Fibroblast of lung (primary cell): ENCODE measurements at places on chromosomes 2 and 18.
A peak's percentile ranks its signal among the peaks of the same experiment; 100 is the strongest.

DNA sequence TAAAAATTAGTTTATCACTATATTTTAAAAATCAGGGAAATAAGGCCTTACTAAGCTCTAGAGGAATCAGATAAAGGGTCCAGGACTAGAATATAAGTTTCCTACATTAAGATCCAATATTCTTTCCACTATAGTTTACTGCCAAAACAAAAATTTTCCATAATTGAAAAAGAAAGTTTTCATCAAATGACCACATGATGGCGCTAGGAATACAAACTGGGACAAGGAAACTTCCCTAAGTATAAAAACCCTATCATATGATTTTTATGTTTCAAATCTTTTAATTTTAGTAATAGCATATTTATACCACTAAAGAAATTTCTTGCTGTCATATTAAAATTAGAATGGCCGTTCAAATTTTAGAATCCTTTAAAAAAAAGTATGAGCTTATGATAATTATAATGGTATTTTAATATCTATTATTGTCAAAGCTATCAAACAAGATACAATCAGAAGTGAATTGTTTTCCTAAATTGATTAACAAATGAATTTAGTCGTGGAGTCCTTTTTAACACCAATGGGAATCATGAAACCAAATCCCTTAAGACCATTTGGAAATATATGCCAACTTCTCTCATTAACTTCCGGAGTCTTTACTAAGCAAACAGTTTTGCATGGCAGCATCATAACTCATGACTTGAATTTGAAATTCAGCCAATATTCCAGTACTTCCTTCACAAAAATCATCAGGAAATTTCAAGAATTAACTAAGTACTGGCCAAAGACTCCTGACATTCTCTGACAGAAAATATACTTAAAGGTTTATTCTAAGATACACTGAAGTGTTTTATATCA is 70.3 kb downstream of the SCN1A start:
- peak; percentile 59 for DNase-seq

- no peak for DNase-seq
Measured at GRCh38 chr18:62384068-62384467, 59.0 kb downstream of the TNFRSF11A start.

GRCh38 chr18:51054764-51055163 is 24.8 kb downstream of the SMAD4 start:
- no peak for DNase-seq

- peak; percentile 66 for DNase-seq
Measured at GRCh38 chr2:189305291-189305943, 125.9 kb upstream of the COL5A2 start.

DNA sequence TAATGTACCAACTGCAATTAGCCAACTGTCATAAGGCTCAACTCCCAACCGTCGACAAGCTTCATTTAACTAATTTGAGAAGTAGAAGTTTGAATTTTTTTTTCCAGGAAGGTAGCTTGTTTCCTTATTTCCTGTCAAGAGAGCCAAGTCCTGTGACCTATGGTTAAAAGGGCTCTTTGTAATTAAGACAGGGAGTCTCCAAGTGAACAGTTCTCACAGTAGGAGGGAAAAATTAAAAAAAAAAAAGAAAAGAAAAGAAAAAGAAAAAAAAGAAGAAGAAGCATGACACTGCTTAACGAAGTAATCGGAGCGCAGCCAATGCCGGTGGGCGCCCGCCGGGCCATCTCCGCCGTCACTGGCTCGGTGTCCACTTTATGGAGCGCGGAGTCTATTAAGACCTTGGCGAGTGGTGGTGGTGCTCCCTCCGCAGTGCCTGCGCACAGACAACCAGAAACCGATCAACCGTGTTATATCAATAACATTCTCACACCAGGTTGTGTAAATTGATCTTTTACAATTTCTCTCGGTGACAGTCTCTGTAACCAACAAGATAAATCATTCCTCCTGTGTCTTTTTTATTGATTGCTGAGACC is 197.2 kb upstream of the POU3F3 start:
- no peak for DNase-seq

DNA sequence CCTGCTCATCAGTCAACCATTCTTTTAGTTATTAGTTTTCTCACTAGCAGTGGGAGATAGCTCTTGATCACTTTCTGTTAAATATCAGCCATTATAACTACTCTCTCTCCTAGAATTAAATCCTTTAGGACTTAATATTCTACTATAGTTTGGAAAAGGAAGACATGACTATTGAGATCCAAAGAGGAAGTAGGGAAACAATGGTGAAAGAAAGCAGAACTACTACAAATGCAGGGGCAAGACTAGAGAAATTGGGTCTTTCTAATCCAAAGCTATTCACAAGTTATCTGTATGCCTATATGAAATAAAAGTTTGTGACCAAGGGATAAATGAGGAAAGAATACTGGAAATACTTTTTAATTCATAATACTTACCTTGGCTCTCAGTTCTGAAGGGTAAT is 65.1 kb downstream of the SRBD1 start:
- no peak for DNase-seq

DNA sequence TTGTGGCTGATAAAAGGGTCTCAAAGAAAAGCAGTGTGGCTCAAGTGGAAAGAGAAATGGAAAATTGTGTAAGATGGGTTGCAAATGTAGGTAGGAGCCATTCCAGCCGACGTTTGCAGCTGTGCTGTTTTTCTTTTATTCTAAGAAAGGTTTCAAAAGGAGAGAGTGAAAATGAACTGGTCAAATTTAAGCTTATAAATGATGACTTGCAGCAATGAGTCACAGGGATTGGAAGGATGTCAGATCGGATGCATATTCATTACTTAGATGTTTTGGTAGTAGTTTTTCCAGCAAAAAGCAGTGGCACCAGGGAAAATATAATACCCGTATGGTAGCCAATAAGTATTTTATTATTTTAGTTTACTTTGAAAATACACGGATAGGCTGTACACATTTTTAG is 79.1 kb downstream of the LRRTM4 start:
- DNase-seq = peak; percentile 46

GRCh38 chr18:6198585-6198984 is 216.1 kb downstream of the L3MBTL4 start:
- no peak for DNase-seq

- DNase-seq = peak; percentile 76
Measured at GRCh38 chr2:119231975-119232665, 8.5 kb downstream of the STEAP3 start.

DNA sequence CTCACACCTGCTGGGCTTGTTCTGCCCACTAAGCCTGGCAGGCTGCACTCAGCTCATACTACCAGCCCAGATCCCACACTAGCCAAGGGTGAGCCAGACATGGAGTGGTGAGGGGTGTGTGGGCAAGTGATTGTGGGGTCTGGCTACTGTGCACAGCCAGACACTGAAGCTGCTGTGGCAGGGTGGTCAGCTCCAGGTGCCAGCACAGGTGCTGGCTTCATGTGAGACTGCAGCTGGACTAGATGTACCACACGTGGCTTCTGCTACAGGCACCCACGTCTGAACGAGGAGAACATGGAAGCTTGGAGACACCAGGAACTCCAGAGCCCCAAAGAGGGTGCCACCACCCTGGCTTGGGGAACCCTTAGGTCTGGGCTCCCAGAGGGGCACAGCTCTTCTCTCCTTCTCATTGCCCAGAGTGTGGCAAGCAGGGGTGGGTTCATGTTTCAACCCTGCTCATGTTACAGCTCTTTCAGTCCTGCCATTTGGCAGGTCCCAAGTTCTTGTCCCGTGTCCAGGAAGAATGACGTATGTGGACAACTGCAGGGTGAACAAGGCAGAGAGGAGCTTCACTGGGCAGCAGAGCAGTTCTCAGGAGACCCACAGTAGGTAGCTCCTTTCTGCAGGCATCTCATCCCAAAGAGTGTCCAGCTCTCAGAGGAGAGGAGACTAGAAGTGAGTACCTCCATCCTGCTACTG is 1624.2 kb upstream of the TMEFF2 start:
- no peak for DNase-seq

- no peak for DNase-seq
Measured at GRCh38 chr2:45986509-45986908, 310.7 kb upstream of the EPAS1 start.

- DNase-seq = peak; percentile 39
Measured at GRCh38 chr18:37335409-37335736, 230.2 kb downstream of the CELF4 start.
